ENCODE measurements at places on chromosomes 6 and 20. TPM values are rescaled to one million over a fixed set of nuclear protein-coding genes. Genes with fewer than 3 reads are reported as not detected.

DNA sequence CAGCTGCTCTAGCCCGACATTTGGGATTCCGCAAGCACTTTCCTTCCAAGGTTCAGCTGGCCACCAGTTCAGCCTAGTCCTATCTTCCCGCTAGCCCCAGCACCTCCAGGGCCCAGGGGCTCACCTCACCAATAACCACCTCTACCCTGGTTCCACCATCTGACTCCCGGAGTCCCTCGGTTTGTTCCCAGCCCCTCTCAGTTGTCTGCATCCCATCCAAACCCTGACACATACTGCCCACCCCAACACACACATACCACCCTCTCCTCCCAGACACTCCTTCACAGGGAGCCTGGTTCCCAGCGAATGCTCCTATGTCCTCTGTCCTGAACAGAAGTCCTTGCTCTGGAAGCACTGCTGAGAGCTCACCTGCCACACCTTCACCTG lies 418 bp downstream of the TNXB start:
- DNase-seq = no peak

GRCh38 chr20:62583424-62583920 lies 58.8 kb upstream of the SLCO4A1 start:
- no peak for DNase-seq

DNA sequence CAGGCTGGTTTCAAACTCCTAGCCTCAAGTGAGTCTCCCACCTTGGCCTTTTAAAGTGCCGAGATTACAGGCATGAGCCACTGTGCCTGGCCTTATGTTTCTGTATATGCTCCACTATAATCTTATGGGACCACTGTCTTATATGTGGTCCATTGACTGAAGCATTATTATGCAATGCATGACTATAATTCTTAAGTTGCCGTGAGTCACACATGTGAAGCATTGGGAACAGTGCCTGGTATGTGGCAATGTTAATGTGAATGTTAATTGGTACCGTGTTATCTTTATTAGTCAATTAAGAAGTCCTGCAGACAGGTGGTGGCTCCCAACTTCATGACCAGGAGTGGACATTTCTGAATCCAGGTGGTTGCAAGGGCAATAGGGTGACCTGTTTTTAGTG lies 14.7 kb upstream of the ASXL1 start:
- DNase-seq = no peak

GRCh38 chr6:150027806-150028565 lies 2.7 kb upstream of the RAET1L start:
- peak; percentile 8 for DNase-seq

GRCh38 chr20:16538779-16539178 lies 34.5 kb downstream of the KIF16B start:
- no peak for DNase-seq

DNA sequence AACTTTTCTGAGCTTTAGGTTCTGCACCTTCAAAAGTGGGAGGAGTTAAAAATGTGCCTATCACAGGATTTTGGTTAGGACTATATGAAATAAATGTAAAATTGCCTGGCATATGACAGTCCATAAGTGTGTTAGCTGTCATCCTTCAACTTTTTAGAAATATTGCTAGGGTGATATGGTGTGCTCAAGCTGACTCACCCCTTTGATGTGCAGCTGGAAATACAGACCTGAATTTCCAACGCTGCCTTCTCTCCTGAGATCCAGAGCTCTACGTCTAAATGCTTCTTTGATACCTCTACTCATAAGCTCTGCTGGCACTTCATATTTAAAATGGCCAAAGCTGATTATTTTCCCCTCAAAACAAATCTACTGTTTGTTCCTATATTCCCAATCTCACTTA lies 2.7 kb downstream of the SLC35B3 start:
- DNase-seq = no peak

DNA sequence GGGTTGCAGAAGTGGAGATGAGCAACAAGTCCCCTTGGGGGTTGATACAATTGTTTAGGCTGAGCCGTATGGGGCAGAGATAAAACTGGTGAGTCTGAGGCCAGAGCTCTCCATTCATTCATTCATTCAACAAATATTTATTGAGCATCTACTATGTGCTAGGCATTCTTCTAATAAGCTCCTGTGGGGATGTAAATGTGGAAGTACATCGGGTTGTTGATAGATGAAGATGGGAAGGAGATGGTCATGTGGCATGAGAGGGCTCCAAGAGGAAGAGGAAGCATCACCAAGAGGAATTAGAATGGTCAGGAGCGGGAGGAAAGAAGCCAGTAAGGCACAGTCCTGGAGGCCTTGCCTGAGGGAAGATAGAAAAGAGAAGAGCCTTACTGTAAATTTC lies 98.7 kb upstream of the MLN start:
- no peak for DNase-seq

- DNase-seq = no peak
Observed at GRCh38 chr6:89406141-89406540, 5.9 kb downstream of the RRAGD start.

GRCh38 chr6:151025076-151025475 lies 159.6 kb downstream of the MTHFD1L start:
- DNase-seq = peak; percentile 64

- DNase-seq = no peak
Observed at GRCh38 chr6:12119085-12119588, 107.0 kb downstream of the HIVEP1 start.

GRCh38 chr20:6783752-6784151 lies 16.3 kb downstream of the BMP2 start:
- DNase-seq = no peak

DNA sequence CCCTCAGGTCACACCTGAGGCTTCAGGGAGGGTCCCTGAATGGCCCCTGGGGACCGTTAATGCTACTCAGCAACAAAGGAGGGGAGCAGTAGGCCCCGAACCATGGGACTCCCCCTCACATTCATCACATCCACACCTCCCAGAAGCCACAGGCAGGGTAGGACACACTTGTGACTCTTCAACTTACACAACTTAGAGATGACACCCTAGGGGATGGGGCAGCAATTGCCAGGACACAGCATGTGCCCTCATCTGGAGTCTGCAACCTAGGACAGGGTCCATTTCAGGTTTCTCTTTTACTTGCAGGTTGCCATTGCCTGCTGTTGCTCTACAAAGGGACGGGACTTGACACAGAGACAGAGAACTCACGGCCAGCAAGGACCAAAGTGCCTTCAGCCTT lies 770 bp downstream of the ULBP3 start:
- DNase-seq = no peak

DNA sequence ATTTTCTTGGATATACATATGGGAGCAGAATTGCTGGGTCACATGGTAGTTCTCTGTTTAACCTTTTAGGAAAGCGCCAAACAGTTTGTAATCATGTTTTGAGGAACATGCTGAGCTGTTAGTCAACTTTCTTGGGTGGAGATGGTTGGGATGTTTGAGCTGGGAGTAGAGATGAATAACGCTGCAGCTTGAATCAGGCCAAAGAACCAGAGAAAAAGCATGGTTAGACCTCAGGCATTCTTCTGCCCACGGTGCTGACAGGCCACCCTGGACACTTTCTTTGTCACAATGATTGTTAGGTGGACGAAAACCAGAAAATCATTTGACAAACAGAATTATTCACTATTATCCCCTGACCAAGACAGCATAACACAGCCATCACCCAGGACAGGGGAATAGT lies 66.8 kb downstream of the PRDM1 start:
- no peak for DNase-seq

GRCh38 chr20:3734111-3734843 lies 1.8 kb downstream of the HSPA12B start:
- DNase-seq = no peak

GRCh38 chr6:13413900-13414555 lies 73.4 kb downstream of the GFOD1 start:
- peak; percentile 74 for DNase-seq

DNA sequence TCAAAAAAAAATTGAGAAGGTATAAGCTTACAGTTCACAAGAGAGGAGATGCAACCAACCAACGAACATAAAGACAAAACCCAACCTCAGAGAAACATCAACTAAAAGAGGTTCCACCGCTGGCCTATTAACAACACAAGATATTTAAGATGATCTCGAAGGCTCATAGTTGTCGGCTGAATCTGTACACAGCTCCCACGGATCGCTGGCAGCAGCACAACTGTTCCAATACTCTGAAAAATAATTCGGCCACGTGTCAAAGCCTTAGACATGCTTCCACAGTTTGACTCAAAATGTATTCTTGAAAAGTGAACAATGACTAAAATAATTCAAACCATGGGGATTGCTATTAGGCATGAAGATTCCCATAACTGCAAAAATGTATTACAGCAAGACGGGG lies 13.7 kb downstream of the EXOC2 start:
- no peak for DNase-seq

- DNase-seq = peak; percentile 68
Observed at GRCh38 chr6:113475392-113475791, 381.8 kb upstream of the MARCKS start.

DNA sequence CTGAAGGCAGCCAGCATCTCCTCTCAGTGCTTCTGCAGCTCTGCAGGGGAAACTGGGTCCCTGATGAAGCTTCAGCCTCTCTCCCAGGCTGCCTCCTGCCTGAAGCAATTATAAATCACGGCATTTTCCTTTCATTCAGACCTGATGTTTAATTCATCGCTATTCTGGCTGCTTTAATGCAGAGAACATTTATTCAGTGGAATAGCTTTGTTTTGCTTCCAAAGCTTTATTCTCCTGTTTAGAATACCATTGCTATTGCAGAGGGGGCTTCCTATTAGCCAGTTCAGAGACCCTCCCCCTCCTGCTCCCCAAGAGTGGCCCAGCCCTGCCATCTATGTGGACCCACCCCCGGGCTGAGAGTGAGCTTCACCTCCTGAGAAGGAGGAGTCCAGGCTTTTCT lies 255.6 kb downstream of the LRFN2 start:
- DNase-seq = no peak

GRCh38 chr6:57108691-57109090 lies 18.7 kb downstream of the ZNF451 start:
- DNase-seq = no peak

GRCh38 chr6:167469101-167469500 lies 144.2 kb downstream of the TTLL2 start:
- DNase-seq = no peak

DNA sequence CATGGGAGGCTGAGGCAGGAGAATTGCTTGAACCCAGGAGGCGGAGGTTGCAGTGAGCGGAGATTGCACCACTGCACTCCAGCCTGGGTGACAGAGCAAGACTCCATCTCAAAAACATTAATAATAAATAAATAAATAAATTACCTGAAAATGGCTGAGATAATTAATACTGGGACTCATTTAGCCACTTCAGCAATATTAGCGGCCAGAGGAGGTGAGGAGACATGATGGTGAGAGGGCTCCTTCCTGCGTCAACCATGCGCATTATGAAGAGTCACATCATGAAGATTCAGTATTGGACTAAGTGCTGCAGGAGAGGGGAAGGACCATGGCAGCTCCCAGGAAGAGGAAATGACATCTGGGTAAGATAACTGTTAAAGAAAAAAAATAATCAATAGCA lies 2.9 kb upstream of the PYGB start:
- no peak for DNase-seq

- DNase-seq = no peak
Observed at GRCh38 chr20:13105864-13106457, 97.2 kb downstream of the SPTLC3 start.

GRCh38 chr6:134138226-134138975 lies 86.0 kb upstream of the SLC2A12 start:
- DNase-seq = no peak

DNA sequence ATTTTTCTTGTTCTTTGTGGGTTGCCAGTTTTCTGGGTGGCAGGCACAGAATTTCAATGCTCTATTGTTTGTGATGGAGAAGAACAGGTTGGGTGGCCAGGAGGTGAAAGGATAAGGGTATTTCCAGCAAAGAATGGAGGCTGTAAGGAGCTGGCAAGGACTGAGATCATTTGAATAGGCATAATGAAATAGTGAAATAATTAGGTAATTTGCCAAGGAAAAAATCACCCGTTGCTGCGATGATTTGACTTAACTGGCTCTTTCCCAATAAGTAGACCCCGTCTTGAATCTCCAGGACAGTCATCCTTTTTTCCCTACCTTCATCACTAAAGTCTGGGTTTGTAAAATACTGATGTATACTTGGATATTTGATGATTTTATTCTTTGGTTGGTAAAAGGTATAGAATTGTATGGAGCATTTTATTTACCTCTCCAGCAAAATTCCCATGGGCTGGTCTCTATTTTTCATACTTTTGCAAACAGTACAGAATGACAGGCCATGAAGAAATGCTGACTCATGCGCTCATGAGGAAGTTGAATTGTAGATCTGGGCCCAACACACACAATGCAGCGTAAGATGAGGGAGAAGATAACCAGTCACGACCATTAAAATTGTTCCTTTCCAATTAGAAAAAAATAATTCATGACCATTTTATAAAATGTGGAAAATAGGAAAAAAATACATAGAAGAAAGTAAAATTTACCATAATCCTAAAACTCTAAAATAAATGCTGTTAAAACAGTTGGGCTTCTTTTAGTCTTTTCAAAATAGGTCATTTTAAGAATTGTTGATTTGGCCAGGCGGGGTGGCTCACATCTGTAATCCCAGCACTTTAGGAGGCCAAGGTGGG lies 2.4 kb upstream of the GCNT2 start:
- no peak for DNase-seq

GRCh38 chr20:41116282-41116956 lies 20.9 kb upstream of the PLCG1 start:
- no peak for DNase-seq

DNA sequence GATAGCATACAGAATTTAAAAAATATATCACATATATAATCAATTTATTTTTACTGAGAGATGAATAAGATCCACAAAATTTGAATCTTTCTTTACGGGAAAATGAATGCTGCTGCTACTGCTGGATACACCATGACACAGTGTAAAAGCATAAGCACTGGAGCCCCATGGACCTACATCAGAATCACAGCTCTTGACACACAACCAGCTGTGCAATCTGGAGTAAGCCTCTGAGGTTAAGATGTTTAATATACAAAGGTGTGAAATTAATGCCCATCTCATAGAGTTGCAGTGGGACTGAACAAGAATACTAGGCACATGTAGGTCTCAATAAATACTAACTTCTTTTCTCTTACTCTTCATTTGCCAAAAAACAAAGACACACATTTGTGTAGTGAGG lies 48.1 kb downstream of the MAN1A1 start:
- no peak for DNase-seq

GRCh38 chr6:2140438-2141128 lies 104.8 kb downstream of the GMDS start:
- DNase-seq = no peak

The TFAP2C gene
- total RNA-seq = 0.54 TPM

The PROCR gene
- total RNA-seq = 128 TPM

The TNF gene
- total RNA-seq = 1.9 TPM

The RAD21L1 gene
- not detected for total RNA-seq

The SLC17A2 gene
- not detected for total RNA-seq

The HEY2 gene
- total RNA-seq = 19.1 TPM

The BMP6 gene
- 1.2 TPM for total RNA-seq

The HEBP2 gene
- 68.0 TPM for total RNA-seq

The PLN gene
- total RNA-seq = 232 TPM

The MEP1A gene
- total RNA-seq = not detected
